ENCODE measurements at places on chromosomes 16 and 17. TPM values are rescaled to one million over a fixed set of nuclear protein-coding genes. Genes with fewer than 3 reads are reported as not detected.

The RILP gene
- 9.7 TPM for total RNA-seq

The HSDL1 gene
- 12.5 TPM for total RNA-seq

The EPN3 gene
- not detected for total RNA-seq

The SLC35G6 gene
- not detected for total RNA-seq

The EPOP gene
- 5.0 TPM for total RNA-seq

All from fibroblast of the aortic adventitia (primary cell).